ENCODE measurements at places on chromosomes 1 and 21.

- DNase-seq: no peak
These were observed 18.1 kb upstream of the TSPEAR start for GRCh38 chr21:44729336-44730027.

DNA sequence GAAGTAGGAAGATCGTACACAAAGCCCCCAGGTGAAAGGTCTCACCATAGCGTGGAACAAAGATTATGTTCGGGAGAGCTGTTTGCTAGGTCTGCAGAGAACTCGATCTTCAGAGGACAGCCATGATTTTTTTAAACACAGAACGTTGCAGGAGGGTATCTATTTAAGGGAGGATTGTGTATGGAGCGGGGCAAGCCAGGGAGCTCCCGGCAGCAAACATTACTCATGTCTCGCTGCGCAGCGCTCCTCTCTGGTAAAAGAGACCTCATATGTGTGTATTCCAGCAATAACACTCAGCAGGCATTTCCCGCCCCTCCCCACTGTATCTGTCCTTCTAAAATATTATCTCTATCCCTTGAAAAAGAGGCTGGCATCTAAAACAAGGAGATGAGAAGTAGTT lies 2.7 kb downstream of the GLIS1 start:
- DNase-seq: no peak

DNA sequence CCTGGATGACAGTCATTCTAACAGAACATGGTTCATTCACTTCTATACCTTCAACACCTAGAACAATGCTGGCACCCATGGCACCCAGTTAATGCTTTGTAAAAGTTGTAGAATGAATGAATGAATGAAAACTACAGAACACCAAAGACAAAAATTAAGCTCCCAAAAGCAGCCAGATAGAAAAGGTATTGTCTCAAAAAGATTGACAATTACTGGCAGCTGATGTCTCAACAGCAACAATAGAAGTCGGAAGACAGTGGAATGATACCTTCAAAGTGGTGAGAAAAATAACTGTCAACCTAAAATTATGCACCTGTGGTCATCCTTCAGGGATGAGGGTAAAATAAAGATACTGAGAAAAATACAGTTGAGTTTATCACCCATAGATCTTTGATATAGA lies 4.9 kb upstream of the C1orf167 start:
- no peak for DNase-seq

GRCh38 chr1:11854519-11854918 lies 4.2 kb downstream of the NPPB start:
- DNase-seq: no peak

DNA sequence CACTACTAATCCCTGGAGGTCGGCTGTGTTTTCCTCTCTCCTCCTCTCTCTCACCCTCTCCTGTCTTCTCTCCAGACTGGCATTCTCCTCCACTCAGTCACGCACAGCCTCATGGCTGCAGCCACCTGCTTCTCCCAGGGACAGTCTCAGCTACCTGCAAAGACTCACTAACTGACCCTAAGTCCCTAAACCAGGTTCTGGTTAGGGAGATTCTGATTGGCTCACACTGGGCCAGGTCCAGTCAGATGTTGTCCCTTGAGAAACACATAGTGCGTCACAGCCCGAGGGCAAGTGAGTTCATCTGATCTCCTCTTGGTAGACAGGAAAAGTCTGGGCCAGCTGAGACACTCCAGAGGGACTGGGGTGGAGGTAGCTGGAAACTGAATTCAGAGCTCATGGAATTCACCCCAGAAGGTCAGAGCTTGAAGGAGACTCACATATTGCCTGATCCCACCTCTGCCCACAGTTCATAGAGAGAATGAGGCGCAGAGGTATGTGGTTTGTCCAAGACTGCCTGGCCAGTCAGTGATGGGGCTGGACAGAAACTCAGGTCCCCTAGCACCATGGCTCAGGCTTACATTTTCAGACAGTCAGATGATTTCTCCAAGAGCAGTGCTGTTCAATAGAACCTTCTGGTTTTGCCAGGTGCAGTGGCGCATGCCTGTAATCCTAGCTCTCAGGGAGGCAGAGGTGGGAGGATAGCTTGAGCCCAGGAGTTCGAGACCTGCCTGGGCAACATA lies 40.4 kb upstream of the RPL11 start:
- DNase-seq: no peak

DNA sequence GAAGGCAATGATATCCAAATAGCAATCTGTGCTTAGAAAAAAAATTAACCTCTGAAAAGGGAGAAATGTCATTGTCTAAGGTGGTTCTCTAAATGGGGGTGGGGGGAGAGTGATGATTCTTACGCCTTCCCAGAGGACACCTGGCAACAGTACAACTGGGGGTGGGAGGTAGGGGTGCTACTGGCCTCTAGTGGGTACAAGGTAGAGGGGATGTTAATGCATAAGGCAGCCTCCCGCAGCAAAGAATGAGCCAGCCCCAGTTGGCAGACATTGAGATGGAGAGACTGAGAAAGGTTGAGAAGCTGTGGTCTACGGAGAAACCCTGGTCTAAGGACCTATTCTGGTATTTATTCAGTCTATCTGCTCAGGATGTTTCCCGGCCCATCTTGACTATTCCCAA lies 472.2 kb upstream of the RUNX1 start:
- DNase-seq: no peak

DNA sequence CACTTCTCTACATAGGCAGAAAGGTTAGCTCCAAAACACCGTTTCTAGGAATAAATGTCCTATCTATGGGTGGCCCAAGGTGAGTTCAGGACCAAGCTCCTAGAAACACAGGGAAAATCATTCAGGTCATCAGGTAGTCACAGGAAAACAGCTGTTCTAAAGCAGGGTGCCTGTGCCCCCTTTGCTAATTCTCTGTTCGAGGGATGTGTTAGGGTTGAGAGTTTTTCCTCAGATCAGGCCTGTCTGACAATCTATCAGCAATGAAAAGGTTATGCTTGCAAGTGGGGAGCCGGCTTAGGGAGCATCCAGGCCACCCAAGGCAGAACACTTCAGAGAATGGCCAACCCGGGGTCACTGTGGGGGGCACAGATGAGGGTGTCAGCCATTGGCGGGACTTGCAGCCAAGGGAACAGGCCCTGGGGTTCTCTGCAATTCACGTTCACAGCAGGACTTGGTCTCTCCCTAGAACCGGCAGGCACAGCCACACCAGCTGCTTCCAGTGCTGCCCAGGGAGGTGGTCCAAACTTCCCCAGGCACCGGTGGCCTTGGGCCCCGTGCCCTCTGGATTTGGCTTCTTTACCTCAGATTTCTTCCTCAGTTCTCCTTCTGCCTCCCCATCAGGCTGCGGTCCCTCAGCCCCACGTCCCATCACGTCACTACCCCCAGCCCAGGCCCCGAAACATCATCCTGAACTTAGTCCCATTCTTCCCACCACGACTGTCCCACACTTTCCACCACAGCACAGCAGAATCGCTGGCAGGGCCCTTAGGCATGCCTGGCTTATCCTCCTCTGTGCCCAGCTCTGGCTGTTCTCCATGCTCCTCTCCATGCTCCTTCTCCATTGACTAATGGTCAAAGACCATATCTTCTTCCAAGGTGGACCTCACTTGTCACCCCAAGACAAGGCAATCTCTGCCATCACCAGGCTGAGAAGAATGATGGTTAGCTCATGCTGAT lies 11.0 kb downstream of the CD2 start:
- no peak for DNase-seq

DNA sequence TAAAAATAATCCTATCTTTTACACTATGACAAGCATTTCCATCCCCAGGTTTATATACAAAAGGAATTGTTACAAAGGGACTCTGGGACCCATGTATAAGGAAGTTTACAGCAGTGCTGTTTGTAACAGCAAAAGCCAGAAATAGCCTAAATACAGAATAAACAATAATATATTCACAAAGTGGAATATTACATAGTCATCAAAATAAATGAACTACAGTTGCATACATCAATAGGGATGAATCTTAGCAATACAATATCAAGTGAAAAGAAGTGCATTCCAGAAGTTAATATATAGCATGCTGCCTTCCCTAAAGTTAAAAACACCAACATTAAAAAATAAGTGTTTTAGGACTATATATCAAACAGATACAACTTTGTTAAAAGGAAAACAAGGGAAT lies 77.3 kb downstream of the EDEM3 start:
- DNase-seq: no peak

DNA sequence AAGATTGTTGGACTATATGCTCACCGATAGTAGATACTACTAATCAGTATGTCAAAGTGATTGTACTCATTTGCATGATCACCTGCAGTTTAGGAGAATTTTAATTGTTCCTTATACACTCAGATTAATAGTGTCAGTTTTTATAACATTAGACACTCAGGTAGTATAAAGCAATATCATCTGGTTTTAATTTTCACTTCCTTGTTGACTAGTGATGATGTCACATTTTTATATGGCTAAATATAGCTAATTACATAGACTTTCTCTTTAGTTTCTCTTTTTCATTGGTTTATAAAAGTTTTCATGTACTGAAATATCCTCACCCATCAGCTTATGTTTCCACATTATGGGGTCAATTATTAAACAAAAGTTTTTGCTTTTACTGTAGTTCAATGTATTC lies 1332.4 kb upstream of the ADGRL2 start:
- no peak for DNase-seq

- DNase-seq: no peak
These were observed 167.3 kb downstream of the FASLG start for GRCh38 chr1:172826096-172826741.

DNA sequence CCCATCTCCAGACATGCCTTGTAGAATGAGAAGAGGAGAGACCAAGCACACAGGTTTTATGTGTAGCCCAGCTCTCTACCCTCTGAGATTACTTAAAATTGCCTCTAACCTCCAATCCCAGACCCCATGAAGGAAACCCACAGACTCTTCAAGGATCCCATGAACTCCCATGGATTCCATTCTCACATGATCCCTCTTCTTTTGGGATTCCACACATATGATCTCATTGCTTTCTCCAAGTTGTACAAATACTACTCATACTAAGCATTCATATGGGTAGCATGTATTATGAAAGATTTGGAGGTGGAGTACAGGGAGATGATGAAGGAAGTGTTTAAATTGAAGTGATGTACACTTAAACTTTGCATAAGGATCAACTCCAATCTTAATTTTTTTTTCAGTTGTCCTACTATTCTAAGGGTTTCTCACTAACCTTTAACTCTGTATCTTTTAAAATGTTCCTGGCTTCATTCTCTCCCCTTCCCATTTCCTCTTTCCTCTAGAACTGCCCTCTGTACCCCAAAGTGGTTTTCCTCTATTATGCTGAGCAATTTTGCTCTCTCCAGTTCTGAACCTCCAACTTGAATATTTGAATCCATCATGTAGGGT lies 41.6 kb downstream of the MFSD2A start:
- no peak for DNase-seq

- no peak for DNase-seq
These were observed 152.3 kb upstream of the DPYD start for GRCh38 chr1:98073106-98073505.

DNA sequence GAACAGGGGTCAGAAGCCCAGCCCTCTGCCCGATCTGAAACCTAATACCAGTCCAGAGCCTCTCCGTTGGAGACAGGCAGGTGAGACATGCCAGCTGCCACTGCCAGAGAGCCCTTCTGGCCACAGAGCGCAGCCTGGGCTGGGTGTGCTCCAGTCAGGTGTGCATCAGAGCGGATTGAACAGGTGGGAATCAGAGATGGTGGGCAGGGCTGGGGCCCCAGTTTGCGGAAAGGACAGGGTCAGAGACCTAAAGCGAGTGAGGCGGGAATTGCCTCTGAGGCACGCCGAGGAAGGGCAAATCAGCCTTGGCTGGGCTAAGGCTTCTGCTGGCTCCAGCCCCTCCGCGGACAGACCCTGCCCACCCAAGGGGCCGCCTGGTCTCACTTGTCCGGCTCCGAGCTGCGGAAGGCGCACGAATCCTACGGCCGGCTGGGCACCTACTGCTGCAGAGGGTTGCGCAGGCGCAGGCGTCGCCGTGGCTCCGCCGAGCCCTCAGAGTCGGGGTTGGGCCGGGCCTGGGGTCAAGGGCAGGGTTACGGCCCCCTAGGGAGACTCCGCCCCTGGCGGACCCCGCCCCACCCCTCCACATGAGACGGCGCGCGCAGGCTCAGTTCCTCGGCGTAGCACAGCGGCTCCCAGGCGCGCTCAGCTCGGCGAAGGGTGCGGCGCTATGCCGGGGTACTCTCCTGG lies 10.3 kb downstream of the CPLANE2 start:
- peak; percentile 25 for DNase-seq

- DNase-seq: no peak
These were observed 163.6 kb upstream of the HP1BP3 start for GRCh38 chr1:20950679-20951078.

GRCh38 chr21:44732263-44732662 lies 20.9 kb upstream of the TSPEAR start:
- no peak for DNase-seq

DNA sequence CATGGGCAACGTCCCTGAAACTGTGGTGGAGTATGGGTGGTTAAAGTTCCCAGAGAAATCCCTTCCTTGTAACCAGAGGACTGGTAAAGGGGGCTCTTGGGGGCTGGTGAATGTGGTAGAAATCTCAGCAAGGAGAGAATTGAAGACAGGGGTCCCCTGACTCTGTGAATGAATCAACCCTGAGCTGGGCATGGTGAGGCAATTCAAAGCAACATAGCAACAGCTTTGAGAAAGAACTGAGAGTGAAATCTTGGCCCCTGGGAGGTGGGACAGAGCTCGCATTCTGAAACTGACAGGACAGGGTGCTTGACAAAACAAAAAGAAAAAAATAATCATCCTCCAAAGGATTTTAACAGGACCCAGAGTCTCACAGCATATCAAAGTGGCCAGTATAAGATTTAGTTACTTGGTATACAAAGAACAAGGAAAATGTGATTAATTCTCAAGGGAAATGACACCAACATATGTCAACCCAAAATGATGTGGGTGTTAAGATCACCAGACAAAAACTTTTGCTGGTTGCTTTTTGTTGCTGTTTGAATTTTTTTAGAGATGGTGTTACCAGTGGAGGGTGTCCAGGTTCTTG lies 11.7 kb upstream of the SUMO3 start:
- no peak for DNase-seq

DNA sequence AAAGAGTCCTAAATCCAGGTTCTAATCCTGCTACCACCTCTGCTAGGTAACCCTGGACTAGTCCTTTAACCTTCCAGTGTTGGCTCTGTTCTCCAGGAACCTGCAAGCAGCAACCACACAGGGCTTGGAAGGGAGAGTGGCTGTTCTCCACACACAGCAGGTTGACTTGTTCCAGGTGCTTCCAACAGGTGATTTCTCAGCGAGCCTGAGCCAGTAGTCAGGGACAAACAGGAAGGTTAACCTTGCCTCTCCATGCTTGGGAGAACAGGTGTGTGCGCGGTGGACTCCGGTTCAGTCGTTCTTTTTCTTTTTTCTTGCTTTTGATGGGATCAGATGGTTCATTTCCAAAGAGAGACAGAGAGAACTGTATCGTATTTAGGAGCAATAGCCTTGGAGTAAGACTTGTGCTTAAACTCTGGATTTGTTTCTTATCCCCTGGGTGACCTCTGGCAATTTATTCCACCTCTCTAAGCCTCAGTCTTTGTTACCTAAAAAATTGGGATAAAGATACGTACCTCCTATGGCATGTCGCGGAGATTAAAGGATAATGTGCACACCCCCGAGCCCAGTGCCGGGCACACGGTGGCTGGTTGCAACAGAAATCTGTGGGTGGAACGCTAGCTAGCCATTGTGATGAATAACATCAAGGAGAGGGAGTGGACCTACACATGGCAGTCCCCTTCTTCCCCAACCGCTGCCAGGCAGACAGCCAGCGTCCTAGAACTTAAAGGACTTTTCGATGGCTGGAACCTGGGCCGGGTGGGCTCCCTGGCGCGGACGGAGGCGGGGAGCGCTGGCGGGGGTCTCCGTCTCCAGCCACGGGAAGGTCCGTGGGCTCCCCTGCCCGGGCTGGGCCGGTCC lies 583 bp upstream of the CACHD1 start:
- no peak for DNase-seq

- no peak for DNase-seq
These were observed 660 bp upstream of the RD3 start for GRCh38 chr1:211492511-211493132.
